ENCODE measurements at places on chromosomes 2 and 18.

GRCh38 chr2:144449028-144449406 lies 70.9 kb downstream of the ZEB2 start:
- no peak for DNase-seq

- DNase-seq, result no peak
Measured at GRCh38 chr18:55096263-55096951, 137.1 kb upstream of the CCDC68 start.

DNA sequence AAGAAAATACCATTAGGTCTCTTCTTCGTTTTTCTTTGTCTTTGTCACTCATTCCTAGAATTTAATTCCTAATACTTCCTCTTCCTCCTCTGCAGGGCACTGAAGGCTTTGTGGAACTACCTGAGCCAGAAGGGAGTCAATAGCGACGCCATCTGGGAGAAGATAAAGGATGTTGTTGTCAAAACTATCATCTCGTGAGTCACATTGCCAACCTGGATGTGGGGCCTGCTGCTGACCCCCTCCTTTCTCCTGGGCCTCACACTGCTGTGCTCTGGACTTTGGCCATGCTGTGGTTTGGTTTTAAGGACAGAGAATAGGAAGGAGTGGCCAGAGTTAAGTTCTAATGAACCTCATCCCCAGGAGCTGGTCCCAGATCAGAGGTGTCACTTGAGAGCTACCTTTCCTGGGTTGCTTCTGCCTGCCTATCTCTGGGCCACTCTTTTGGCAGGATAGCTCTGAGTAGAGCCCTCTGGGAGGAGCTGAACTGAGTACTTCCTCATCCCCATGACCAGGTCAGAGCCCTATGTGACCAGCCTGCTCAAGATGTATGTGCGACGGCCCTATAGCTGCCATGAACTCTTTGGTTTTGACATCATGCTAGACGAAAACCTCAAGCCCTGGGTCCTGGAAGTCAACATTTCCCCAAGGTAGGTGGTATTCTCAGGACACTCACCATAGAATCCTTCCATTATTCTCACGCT lies 33.1 kb upstream of the CYP27A1 start:
- DNase-seq, result no peak

- no peak for DNase-seq
Measured at GRCh38 chr18:10669441-10670100, 143.7 kb downstream of the NAPG start.

DNA sequence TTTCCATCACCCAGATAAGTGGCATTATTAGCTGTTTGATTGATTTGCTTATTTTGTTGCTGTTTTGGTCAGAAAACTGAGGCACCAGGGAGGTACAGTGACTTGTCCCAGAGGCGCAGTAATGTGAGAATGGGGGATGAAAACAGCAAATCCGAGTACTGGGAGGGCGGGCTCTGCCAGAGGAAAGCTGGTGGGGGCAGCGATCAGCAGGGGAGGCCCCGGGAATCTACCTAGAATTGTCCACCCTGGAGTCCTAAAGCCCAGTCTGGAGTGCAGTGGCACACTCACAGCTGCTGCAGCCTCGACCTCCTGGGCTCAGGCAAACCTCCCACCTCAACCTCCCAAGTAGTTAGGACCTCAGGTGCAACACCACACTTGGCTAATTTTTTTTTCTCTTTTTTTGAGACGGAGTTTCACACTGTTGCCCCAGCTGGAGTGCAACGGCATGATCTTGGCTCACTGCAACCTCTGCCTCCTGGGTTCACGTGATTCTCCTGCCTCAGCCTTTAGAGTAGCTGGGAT lies 17.0 kb upstream of the PTMA start:
- no peak for DNase-seq

DNA sequence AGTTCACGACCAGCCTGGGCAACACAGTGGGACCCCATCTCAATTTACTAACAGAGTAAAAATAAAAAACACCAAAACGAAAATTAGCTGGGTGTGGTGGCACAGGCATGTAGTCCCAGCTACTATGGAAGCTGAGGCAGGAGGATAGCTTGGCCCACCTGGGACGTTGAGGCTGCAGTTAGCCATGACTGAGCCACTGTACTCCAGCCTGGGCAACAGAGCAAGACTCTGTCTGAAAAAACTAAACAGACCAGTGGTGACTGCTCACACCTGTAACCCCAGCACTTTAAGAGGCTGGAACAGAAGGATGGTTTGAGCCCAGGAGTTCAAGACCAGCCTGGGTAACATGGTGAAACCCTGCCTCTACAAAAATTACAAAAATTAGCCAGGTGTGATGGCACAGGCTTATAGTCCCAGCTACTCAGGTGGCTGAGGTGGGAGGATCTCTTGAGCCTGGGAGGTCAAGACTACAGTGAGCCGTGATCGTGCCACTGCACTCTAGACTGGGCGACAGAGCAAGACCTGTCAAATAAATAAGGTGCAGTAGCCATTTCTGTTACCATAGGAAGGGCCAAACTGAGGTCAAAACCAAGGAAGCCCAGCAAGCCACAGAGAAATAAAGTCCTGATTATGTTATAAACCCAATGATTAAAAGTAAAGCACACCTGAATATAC lies 14.0 kb downstream of the USP34 start:
- DNase-seq, result no peak

All from activated CD8-positive, alpha-beta memory T cell treated with anti-CD3 and anti-CD28 coated beads, Interleukin-2, amount 50 U/mL, for 48 hours (primary cell).